ENCODE measurements at places on chromosomes 5 and 9.

DNA sequence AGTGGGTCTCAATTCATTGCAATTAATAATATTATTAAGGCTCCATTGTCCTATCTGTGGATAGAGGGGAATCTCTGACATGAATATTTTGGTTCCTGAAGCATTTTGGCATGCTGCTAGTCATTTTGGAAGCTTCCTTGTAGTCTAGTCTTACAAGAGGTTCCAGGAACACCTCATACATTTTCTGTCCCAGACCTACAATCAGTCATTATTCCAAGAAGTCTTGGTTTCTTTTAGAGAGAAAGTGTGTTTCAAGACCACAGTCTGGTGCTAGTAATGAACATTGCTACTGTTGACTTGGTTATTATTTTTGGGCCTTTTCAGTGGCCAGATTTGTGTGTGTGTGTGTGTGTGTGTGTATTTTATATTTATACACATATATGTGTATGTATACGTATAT, 98.9 kb downstream of the ERCC6L2 start:
- H3K4me3 ChIP-seq, result no peak overlapping the region
- no peaks in the 10 kb centered on the region for H3K27me3 ChIP-seq
- DNase-seq, result no peak
- no peaks in the 10 kb centered on the region for H3K4me1 ChIP-seq
- H3K36me3 ChIP-seq, result no peaks in the 10 kb centered on the region

- DNase-seq, result no peak
- no peak overlapping the region for H3K4me3 ChIP-seq
- no peaks in the 10 kb centered on the region for H3K36me3 ChIP-seq
- H3K27ac ChIP-seq, result no peak overlapping the region
Observed at GRCh38 chr5:108238936-108239887, 142.7 kb downstream of the FBXL17 start.

DNA sequence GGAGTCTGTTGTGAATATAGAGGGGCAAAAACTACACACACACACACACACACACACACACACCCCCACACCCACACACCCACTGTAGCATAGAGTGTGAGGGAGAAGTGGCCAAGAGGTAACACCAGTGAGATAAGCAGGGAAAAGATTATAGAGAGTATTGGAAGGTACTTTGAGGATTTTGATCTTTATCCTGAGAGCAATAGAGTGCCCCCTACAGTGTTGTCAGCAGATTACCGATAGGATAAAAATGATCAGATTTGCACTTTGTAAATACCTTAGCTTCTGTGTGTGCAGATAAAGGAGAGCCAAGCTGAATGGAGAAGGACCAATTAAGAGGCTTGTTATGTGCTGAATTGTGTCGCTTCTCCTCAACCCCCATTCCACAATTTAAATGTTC, 32.3 kb downstream of the ERCC6L2 start:
- H3K36me3 ChIP-seq, result no peaks in the 10 kb centered on the region
- H3K4me1 ChIP-seq, result no peaks in the 10 kb centered on the region
- DNase-seq, result no peak
- no peaks in the 10 kb centered on the region for H3K27me3 ChIP-seq
- no peak overlapping the region for H3K27ac ChIP-seq
- H3K4me3 ChIP-seq, result no peak overlapping the region

DNA sequence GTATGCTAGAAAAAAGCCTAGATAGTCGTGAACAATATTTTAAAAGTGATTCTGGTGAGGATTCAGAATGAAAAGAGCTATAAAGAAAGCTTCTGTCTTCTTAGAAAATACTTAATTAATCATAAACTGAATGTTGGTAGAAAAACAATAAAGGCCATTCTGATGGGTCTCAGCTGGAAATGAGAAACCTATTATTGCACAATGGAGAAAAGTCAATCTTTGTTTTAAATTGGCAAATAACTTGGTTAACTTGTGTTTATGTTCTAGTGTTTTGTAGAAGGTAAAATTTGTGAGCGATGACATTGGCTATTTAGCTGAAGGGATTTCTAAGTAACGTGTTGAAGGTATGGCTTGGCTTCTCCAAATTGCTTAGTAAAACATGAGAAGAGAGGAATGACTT, 74.1 kb upstream of the TMED7 start:
- no peak for DNase-seq
- no peak overlapping the region for H3K4me3 ChIP-seq
- no peaks in the 10 kb centered on the region for H3K27me3 ChIP-seq
- no peaks in the 10 kb centered on the region for H3K4me1 ChIP-seq
- H3K27ac ChIP-seq, result no peak overlapping the region
- no peaks in the 10 kb centered on the region for H3K36me3 ChIP-seq

GRCh38 chr5:135965504-135965903, 10.7 kb upstream of the LECT2 start:
- no peak for DNase-seq
- no peak overlapping the region for H3K27ac ChIP-seq
- H3K4me3 ChIP-seq, result no peak overlapping the region
- no peaks in the 10 kb centered on the region for H3K36me3 ChIP-seq

- H3K4me1 ChIP-seq, result no peaks in the 10 kb centered on the region
- no peak for DNase-seq
- no peaks in the 10 kb centered on the region for H3K36me3 ChIP-seq
Observed at GRCh38 chr5:172370648-172371545, 83.4 kb downstream of the SH3PXD2B start.

Data from heart right ventricle (tissue), 16 donors.